ENCODE measurements at places on chromosomes 1 and 21. TPM values are rescaled to one million over a fixed set of nuclear protein-coding genes. Genes with fewer than 3 reads are reported as not detected.
A peak's percentile ranks its signal among the peaks of the same experiment; 100 is the strongest.

Gene INAVA
- total RNA-seq = 175 TPM

Gene RSPO1
- total RNA-seq = not detected

Gene KCNK1
- 39.2 TPM for total RNA-seq

Gene FAM72D
- total RNA-seq = 8.2 TPM

GRCh38 chr1:107997866-107998265 is 32.9 kb upstream of the VAV3 start:
- no peak for DNase-seq

DNA sequence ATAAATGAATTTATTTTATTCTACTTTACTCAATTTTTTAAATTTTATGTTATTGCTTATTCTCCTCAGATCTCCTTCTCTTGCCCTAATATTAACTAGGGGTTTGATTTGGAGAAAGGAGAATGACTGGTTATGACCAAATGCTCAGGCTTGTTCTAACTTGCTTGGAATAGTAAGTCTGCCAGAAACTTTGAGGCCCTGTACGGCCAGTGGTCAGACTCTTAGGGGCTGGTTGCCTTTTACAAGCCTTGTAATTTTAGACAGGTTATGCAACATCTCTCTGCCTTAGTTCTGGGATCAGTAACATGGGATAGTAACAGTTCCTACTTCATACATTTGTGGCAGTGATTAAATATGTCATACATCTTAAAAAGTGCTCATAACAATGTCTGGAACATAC is 279.5 kb downstream of the DUSP10 start:
- DNase-seq = no peak

DNA sequence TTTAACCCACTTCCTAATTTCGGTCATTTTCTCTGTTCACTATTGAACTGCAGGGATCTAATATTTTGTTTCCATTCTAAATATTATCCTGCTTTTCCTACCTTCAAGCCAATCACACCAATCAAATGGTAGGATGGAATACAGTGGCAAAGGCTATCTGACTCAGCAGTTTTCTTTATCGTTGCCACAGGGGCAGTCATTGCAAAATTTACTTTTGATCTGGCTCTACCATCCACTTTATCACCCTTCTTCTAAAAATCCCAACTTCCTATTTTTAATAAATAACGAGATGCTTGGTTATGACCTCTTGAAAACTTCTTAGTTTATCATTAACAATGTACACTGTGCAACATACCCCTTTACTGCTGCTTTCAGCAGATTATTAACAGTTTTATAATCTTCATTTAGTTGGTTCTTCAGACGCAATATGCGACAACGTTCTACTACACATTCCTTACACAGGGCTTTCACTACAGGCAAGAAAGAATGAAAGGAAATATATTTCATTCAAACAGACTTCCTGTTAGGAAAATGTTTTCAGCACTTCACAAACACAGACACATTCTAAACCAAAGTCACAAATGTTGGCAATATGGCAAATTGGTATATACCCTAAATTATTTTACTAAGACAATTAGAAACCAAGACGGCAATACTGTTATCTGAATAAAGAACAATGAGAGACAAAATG is 52.3 kb upstream of the RAP1GAP start:
- DNase-seq = no peak

- DNase-seq = peak; percentile 57
These were observed 41.0 kb upstream of the DR1 start for GRCh38 chr1:93304716-93305138.

GRCh38 chr1:37338658-37339057 is 135.7 kb upstream of the ZC3H12A start:
- DNase-seq = no peak

DNA sequence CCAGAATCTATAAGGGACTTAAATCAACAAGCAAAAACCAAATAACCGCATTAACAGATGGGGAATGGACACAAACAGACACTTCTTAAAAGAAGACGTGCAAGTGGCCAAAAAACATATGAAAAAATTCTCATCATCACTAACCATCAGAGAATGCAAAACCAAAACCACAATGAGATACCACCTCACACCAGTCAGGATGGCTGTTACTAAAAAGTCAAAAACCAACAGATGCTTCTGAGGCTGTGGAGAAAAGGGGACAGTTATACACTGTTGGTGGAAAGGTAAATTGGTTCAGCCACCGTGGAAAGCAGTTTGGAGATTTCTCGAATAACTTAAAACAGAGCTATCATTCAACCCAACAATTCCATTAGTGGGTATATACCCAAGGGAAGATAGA is 124.9 kb upstream of the OLIG2 start:
- DNase-seq = no peak

GRCh38 chr1:8092657-8093056 is 66.5 kb upstream of the ERRFI1 start:
- DNase-seq = no peak

- no peak for DNase-seq
These were observed 75.0 kb downstream of the DPYD start for GRCh38 chr1:97845805-97846204.
